Epithelial cell of alveolus of lung (primary cell): ENCODE measurements at places on chromosomes 7 and 10. TPM values are rescaled to one million over a fixed set of nuclear protein-coding genes. Genes with fewer than 3 reads are reported as not detected.

Gene NACAD
- 3.4 and 6.1 TPM in 2 replicates for total RNA-seq

Gene KEL
- total RNA-seq, result not detected in 2 replicates

Gene TNS3
- total RNA-seq, result 17.2 and 79.5 TPM in 2 replicates

Gene FLNC
- total RNA-seq, result 98.9 and 169 TPM in 2 replicates

Gene CRCP
- total RNA-seq, result 21.7 and 22.2 TPM in 2 replicates

Gene C7orf33
- not detected in 2 replicates for total RNA-seq

Gene PFKP
- total RNA-seq, result 92.5 and 299 TPM in 2 replicates

Gene MBL2
- total RNA-seq, result not detected in 2 replicates

Gene SLC39A12
- total RNA-seq, result not detected in 2 replicates

Gene ADAM22
- 0.52 and 1.8 TPM in 2 replicates for total RNA-seq

Gene INA
- total RNA-seq, result 1.1 and 3.4 TPM in 2 replicates

Gene AMPH
- 2.8 and 6.0 TPM in 2 replicates for total RNA-seq

Gene CYP3A7
- total RNA-seq, result 0.13 and 1.0 TPM in 2 replicates

Gene DENND2A
- 10.2 and 12.4 TPM in 2 replicates for total RNA-seq

Gene CTAGE4
- 0.72 TPM in 1 of 2 replicates, not detected in the other for total RNA-seq

Gene ARPC1A
- total RNA-seq, result 121 and 235 TPM in 2 replicates

Gene ITIH2
- not detected in 2 replicates for total RNA-seq

Gene ASAH2
- 0.56 and 0.65 TPM in 2 replicates for total RNA-seq

Gene GDF10
- total RNA-seq, result 0.91 and 8.2 TPM in 2 replicates

Gene PAPOLB
- not detected in 2 replicates for total RNA-seq

Gene PKD2L1
- not detected in 2 replicates for total RNA-seq

Gene FAM25G
- total RNA-seq, result not detected in 2 replicates
